CD4-positive, alpha-beta T cell treated with Interleukin-6 for 4 hours (primary cell): ENCODE measurements at places on chromosomes 1 and 21.

GRCh38 chr21:42182713-42183371, 36.1 kb upstream of the ABCG1 start:
- no peak for DNase-seq

- DNase-seq: no peak
Measured at GRCh38 chr1:246081856-246082668, 425.0 kb downstream of the SMYD3 start.

GRCh38 chr21:30227633-30228404, 11.9 kb upstream of the CLDN8 start:
- no peak for DNase-seq

DNA sequence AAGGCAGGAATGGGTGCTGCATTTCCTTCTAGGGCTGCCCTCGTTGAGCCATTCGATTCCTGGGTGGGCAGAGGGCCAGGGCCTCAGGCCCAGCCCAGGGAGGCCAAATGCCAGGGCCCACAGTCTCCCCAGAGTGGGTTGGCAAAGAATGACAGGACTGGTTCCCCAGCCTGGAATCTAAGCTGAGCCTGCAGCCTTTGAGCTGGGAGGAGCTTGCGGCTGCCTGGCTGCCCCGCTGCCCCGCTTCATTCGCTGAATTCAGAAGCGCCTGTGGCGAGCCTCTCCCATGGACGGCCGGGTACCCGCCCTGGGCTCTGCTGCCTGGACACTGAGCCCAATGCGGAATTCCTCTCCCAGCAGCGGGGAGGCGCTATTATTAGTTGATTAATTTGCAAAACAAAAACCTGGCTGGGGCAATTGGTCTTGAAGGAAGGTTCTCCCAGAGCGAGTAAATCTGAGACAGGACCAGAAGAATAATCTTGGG, 32.3 kb upstream of the TARDBP start:
- no peak for DNase-seq

DNA sequence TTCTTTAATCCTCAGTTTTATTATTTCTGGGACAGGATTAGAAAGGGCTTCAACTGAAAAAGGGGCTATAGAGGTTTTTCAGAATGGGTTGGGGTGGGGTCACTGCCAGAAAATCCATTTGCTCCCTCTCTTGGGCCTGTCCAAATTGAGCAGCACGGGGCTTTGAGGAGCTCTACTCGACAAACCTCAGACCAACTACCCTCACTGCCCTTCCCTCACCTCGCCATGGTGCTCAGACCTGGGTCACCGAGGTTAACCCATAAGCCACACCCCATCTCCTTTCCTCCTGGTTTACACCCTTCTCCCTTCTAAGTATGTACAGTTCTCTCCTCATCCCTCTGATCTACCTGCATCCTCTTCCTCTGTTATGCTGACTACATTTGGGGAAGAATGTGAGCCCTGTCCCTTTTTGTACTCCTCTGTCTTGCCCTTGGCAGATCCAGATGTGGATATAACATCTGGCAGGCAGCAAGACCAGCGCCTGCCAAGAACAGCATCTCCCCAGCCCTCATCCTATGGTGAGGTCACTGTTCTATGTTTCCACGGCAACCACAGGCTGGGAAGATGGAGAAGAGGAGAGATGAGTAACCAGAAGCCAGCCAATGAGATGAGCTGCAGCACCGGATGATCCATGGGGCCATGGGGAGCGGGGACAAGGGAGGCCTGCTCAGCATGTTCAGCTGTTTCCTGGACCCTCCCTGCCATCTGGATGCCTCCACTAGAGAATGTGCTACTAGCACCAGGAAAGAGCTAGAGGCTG, 3.7 kb upstream of the FABP3 start:
- DNase-seq: no peak

- DNase-seq: no peak
Measured at GRCh38 chr21:16678429-16679160, 834.2 kb upstream of the CXADR start.

GRCh38 chr1:44484155-44484688, 79.2 kb downstream of the RNF220 start:
- DNase-seq: no peak

DNA sequence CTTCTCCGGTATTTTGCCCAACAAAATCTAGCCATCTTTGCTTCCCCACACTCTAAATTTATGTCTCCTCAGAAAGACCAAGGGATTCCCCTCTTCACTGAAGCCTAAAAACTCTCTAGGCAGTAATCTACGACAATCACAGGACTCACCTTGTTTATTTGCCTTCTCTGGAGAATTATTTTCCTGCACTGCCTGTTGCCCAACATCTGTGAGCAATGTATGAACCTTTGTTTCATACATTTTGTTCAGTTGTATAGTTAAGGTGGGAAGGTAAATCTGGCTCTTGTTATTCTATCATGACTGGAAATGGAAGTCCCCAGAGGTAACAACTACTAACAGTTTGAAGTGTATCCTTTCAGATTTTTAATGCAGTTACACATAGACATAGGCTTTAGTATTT, 2.2 kb downstream of the COPA start:
- DNase-seq: no peak

DNA sequence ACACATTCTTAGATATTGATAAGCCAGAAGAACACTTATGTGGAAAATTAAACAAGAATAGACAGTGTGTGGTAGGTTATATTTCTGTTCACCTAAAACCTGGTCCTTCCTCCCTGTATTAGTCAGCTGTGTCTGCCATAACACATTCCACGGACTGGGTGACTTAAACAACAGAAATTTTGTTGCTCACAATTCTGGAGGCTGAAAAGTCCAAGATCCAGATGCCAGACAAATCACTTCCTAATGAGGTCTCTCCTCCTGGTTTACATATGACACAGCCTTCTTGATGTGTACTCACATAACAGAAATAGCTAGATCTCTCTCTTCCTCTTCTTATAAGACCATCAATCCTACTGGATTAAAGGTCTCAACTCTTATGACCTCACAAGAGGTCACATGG, 25.7 kb downstream of the JMJD4 start:
- DNase-seq: no peak

- DNase-seq: peak; percentile 83
Measured at GRCh38 chr21:41879190-41879998, at the start of gene PRDM15. PRDM15 (minus strand) TSS chr21:41879344; CDS start chr21:41860363, 18,981 bp downstream.

DNA sequence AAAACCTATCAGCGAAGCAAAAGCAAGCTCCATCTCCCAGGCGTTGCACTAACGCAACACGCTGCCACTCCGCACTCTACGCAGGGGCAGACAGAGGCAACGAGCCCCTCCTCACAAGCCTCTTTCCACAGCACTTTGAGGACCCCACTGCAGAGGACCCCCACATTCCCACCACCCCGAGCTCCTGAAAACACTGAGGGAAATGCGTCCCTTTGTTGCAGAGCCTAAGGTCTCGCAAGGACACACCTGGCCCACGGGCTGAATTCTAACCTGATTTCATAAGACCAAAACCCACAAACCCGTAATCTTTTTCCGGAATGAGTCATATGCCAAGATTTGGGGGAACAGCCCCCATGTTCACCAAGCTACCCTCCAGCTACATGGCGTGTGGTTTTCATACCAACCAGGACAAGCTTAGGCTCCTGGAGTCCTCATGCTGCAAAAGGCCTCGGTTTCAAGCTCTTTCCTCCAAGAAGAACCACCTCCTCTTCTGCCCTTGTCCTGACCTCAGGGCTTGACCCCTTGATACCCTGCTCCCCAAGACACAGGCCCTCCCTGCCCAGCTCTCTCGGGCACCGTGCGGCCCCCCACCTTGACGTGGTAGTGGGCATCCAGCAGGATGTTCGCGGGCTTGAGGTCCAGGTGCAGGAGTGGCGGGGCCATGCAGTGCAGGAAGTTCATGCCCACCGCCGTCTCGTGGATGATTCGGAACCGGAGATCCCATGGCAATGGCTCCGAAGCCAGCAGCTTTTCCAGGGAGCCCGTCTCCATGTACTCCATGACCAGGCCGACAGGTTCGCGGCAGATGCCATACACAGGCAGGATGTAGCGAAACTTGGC, 10.7 kb downstream of the RIPK4 start:
- no peak for DNase-seq

GRCh38 chr1:7536891-7537591, 234.1 kb upstream of the VAMP3 start:
- DNase-seq: no peak

GRCh38 chr1:210597555-210598134, 268.9 kb downstream of the HHAT start:
- no peak for DNase-seq

- no peak for DNase-seq
Measured at GRCh38 chr1:119653839-119654170, 5.7 kb upstream of the ZNF697 start.

DNA sequence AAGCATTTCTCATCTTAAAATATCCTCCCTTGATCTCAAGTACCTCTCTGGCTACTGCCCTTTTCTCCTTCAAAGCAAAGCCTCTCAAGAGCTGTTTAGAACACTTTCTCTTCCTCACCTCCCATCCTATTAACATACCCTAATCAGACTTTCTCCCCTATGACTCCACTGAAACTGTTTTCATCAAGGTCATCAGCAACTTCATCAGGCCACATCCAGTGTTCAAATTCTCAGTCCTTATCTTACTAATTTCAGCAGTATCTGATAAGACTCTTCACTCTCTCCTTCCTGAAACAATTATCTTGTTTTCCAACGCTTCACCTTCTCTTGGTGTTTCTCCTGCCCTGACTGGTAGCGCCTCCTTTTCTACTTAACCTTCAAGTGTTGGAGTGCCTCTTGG, 1.5 kb upstream of the RAP1A start:
- no peak for DNase-seq

DNA sequence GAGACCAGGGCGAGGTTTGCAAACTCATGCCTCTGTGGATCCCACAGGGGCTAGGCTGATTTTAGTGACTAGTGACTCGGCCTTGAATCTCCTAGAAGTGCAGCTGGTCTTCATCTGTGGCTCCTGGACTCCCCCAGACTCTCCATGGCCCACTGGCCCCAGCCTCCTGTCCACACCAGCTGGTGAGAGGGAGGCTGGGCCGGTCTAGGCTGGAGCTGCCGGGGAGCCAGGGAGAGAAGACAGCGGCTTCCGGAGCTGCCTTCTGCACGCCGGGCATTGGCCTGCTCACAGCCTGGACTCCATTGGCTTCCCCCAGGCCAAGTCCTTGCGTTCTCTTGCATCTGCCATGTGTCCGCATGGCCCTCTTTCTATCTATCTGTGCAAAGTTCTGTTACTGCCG, 52.1 kb upstream of the COL6A1 start:
- no peak for DNase-seq

- no peak for DNase-seq
Measured at GRCh38 chr21:43933199-43933598, 68.2 kb downstream of the AGPAT3 start.

DNA sequence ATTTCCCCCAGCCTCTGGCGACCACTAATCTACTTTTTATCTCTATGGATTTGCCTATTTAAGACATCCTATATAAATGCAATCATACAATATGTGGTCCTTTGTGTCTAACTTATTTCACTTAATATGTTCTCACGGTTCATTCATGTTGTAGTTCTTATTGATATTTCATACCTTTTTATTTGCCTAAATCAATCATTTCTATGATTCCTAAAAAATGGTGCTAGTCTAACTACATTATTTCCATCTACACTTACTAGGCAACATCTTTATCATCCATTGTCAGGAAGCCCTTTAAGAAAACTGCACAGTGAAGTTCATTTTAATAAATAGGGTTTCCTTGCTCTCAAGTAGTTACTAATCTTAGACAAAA, 380 bp upstream of the FBXO28 start:
- DNase-seq: no peak

GRCh38 chr1:156129687-156130577, 15.4 kb downstream of the LMNA start:
- DNase-seq: peak; percentile 80

DNA sequence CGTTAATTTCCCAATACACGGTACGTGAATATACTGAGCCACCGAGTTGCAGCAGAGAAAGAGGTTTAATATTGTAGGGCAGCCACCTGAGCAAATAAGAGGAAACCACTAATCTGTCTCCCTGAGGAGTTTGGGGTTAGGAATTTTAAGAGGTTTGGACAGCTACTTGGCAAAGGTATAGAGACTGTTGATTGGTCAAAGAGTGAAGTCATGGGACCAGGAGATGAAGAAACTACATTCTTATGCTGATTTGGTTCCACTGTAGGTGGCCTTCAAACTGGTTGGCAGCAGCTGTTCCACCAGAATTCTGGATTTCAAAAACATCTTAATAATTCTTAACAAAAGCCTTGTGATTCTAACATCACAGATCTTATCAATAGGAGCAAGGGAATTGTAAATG, 485.4 kb upstream of the PRMT6 start:
- no peak for DNase-seq

- DNase-seq: no peak
Measured at GRCh38 chr1:224897529-224898327, 31.7 kb upstream of the DNAH14 start.

- no peak for DNase-seq
Measured at GRCh38 chr21:26572076-26572701, 897 bp downstream of the CYYR1 start.

GRCh38 chr1:53359934-53360276, 32.0 kb upstream of the LRP8 start:
- no peak for DNase-seq

- no peak for DNase-seq
Measured at GRCh38 chr1:8360493-8361197, 42.7 kb downstream of the SLC45A1 start.

DNA sequence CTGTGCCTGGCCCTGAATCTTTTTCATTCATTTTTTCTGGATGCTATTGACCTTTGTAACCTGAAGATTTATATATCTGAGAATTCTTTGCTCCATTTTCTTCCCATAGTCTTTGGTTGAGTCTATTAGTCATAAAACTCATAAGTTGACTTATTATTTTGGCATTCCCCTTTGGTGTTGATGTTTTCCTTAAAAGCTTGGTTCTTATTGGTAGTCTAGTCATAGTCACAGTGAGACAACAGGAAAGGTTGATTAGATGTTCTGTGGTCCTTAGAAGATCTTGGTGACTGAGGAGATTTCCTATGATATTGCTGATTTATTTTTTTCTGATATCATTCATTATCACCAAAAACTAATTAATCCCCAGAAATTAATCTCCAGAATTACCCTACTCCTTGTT, 86.2 kb downstream of the PTPRC start:
- DNase-seq: no peak

DNA sequence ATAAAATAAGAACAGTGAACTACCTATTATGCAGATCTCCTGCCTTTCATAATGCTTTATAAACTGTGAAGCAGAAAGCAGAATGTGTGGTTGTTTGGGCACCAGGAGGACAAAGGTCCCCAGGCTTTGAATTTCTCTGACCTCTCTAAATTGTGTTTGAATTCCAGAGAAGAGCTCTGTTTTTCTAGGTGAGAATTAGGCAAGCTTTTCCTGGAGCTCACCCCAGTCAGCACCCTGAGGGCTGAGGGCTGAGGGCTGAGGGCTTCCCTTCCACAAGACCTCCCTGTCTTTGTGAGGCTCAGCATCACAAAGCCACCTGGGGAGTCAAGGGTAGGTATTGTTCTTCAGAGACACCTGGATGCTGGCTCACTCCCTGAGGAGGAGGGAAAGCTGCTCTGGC, 45.5 kb upstream of the LRIG2 start:
- no peak for DNase-seq

GRCh38 chr1:2602311-2602835, 15.8 kb downstream of the PRXL2B start:
- DNase-seq: no peak

DNA sequence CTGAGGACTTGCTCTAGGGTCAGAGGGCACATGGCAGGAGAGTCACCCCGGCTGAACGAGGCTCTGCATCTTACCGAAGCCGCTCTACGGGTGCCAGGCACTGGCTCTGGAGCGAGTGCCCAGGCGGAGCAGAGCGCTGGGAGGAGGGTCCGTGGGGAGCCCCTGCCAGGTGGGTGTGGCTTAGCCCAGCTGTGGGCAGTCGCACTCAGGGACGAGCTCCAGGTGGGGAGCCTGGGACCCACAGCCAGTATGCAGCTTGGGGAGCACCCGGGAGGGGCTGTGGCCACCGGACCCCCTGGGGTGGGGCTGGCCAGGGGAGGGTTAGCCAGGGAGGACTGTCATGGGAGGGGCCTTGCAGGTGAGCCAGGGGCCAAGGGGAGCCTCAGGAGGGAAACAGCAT, 3.8 kb downstream of the AGRN start:
- no peak for DNase-seq
